ENCODE measurements at places on chromosomes 12 and 14.
A peak's percentile ranks its signal among the peaks of the same experiment; 100 is the strongest.

DNA sequence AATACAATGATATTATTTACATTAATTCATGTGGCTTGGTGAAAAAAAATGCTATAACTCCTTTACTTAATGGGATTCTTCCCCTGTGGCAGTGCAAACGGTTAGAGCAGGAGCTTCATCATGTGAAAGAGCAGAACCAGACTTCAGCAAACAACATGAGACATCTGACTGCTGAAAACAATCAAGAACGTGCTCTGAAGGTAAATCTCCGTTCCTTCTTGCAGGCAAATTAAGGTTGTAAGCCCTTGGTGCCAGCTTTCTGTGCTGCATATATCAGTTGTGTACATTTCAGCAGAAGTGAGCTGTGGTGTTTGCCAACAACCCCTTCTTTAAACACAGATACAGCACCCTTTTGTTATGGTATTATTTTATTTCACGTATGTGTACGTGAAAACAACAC is 171.7 kb downstream of the MIPOL1 start:
- no peak for DNase-seq

- no peak for DNase-seq
Measured at GRCh38 chr12:71130521-71131069, 27.2 kb downstream of the TSPAN8 start.

DNA sequence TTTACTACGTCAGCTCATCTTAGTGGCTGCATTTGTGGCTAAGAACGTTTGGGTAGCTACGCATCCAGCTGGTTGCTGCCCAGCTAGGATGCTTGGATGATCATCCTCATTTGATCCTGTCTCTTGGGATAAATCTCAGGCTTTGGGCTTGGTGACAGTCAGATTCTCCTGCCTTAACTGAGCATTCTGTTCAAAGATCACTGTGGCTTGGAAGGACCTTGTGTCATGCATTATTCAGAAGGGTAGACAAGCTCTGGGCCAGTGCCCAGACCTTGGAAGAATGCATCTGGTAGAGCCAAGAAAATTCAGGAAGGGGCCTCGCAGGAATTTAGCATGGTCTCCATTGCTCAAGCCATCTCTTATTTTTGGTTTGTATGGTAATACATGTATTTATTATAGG is 188.4 kb downstream of the NRXN3 start:
- DNase-seq: no peak

DNA sequence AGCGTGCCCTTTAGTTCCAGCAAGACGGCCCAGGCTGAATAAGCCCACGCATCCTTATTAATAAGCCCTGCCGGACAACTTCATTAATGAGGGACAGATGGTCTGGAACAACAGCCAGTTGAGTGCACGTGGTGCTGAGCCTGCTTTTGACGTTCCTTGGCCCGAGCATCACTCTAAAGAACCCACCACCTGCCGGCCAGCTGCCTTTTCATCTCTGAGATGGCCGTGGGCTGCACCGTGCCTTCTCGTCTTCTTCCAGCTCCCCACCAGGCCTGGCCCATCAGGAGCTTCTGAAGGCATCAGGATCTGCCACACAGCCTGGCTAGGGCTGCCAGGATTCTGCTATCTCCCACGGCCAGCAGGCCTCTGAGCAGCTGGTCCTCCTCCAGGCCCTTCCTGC is 80.0 kb downstream of the AACS start:
- DNase-seq: no peak

- DNase-seq: no peak
Measured at GRCh38 chr12:15919418-15919817, 8.3 kb downstream of the DERA start.

- DNase-seq: no peak
Measured at GRCh38 chr12:115980339-115980738, 297.2 kb downstream of the MED13L start.

DNA sequence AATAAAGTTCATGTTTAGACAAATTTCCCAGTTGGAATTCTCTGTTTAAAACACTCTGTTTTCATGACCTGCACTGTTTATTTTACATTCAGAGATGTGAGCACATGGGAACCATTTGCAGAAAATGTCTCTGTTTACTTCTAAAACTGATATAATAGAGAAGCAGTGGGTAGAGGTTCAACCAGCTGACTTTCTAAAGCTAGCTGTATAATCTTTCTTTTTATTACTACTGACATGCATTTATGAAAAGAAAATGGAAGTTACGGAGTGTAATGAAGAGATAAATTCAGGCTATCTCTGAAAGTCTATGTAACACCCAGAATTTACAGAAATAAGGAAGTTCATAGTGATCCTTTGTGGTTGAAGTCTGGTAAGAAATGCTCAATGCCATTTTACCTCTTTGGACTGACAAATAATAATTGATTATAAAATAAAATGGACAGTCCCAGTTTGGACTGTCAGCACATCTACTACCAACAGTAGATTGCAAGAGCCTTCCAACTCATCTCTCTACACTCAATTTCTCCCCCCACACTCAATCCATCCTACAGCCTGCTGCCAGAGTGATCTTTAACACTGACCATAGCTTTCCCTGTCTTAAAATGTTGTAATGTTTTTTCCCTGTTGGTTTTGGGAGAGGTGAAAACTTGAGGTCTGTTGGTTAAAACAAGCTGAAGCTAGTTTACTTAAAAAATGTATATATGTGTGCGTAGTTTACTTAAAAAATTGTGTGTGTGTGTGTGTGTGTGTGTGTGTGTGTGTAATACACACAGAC is 137.4 kb downstream of the AEBP2 start:
- no peak for DNase-seq

DNA sequence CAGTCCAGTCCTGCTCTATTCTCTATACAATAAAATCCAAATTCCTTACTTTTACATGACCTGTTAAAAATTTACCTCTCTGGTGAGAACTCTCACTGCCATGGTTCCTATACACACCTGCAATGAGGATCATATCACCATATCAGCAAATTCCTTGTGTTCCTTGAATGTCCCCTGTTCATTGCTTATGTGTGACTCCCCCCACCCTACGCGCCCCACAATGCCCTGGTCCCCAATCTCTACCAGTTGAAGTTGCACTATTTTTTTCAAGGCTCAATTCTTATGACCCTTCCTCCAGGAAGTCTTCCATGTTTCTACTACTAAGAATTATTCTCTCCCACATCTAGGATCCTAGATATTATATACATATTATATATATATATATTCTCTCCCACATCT is 82.2 kb upstream of the NEDD1 start:
- DNase-seq: no peak

GRCh38 chr12:104975587-104976343 is 10.4 kb upstream of the NOPCHAP1 start:
- DNase-seq: no peak

DNA sequence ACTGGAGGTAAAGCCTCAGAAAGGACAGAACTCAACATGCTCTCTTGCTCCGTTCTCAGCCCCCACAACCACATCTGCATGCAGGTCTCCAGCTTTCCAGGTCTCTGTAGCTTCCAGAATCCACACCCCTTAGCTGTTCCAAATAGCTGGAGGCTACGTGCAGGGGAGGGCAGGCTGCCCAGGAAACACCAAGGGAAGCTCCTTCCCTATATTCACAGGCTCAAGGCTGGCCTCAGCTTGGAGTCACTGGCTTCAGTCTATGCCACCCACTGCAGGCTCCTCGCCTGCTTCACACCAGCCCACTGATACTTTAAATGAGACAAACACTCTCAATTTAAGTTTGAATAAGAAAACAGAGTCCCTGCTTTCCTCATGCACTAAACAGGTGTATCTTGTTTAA is 73.3 kb downstream of the ASCL4 start:
- DNase-seq: no peak

- DNase-seq: no peak
Measured at GRCh38 chr14:71733210-71733883, 198.9 kb upstream of the RGS6 start.

- no peak for DNase-seq
Measured at GRCh38 chr14:55641290-55641689, 61.3 kb downstream of the KTN1 start.

DNA sequence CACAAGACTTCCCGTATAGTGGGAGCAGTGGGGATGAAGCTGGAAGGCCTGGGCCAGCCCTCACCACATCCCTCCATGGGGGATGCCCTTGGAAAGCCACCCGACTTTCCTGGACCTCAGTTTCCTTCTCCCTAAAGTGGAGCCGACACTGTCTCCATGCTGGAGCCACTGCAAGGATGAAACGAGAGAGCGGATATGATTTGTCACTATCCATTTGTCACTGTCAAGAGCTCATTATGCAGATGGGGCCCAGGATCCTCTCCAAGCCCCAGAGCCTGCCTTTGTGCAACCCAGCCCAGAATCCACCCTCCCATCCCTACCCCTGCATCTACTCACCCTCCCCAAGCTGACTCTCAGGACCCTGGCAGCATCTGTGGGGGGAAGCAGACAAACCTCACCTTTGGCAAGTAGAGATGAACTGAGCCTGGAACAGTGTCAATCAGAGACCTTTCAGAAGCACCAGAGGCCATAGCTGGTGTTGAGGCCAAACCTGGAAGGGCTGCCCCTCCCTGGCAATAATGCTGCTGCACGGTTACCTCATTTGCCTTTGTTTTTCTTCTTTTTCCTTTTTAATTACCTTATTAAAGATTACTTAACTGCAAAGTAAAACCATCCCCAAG is 287.7 kb upstream of the RTL1 start:
- peak; percentile 41 for DNase-seq

GRCh38 chr12:50517421-50518048 is 12.8 kb downstream of the DIP2B start:
- DNase-seq: no peak

GRCh38 chr14:62079038-62079437 is 316.8 kb downstream of the SNAPC1 start:
- no peak for DNase-seq

DNA sequence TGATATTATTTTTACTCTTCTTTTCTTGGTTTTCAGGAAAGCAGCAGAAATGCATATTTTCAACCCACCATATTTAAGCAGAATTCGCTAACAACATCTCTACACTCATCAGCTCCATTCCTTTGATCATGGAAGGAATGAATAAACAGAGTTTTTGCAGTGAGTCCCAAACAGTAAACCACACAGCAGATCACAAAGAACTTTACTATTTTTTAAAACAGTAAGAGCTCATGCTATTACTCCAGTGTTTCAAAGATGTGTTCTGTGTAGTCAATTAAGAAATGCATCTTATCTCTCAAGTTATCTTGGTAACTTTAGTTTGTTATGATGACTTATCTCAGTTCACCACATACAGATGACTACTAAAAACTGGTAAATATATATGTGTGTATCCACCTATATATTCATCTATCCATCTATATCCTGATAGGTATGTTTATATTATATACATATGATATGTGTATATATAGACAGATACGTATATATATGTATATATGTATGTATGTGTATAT is 843.5 kb downstream of the BCL11B start:
- DNase-seq: no peak

GRCh38 chr12:52005903-52006703 is 643 bp upstream of the TAMALIN start:
- DNase-seq: no peak

- no peak for DNase-seq
Measured at GRCh38 chr12:26188127-26188526, 7.2 kb upstream of the SSPN start.

DNA sequence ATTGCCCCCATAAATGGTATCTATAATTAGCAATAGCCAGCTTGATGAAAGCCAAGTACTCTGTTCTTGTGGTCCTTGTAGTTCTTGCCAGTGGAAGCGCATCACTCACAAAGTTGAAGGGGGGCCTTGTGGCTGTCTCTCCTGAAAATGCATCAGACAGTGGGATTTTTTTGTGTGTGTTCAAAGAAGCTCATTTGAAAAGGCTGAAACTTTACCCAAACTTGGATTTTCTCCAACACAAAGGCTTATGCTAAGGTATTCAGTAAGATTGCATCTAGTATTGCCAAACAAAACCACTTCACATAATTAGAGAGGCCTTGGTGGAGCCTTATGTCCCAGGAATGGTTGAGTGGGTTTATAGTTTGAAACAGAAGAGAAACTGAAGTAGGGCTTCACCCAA is 216.7 kb upstream of the TMTC1 start:
- DNase-seq: no peak

Measured in activated CD8-positive, alpha-beta memory T cell treated with anti-CD3 and anti-CD28 coated beads for 24 hours (primary cell).